Suppressor macrophage (primary cell): ENCODE measurements at places on chromosomes 7 and 10.

DNA sequence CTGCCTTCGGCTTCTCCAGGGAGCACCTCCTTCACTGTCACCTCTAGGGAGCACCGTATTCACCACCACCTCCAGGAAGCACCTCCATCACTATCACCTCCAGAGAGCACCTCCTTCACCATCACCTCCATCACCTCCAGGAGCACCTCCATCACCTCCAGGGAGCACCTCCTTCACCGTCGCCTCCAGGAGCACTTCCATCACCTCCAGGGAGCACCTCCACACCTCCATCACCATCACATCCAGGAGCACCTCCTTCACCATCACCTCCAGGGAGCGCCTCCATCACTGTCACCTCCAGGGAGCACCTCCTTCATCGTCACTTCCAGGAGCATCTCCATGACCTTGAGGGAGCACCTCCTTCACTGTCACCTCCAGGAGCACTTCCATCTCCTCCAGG, 102.3 kb downstream of the DNAJB6 start:
- no peak for DNase-seq

DNA sequence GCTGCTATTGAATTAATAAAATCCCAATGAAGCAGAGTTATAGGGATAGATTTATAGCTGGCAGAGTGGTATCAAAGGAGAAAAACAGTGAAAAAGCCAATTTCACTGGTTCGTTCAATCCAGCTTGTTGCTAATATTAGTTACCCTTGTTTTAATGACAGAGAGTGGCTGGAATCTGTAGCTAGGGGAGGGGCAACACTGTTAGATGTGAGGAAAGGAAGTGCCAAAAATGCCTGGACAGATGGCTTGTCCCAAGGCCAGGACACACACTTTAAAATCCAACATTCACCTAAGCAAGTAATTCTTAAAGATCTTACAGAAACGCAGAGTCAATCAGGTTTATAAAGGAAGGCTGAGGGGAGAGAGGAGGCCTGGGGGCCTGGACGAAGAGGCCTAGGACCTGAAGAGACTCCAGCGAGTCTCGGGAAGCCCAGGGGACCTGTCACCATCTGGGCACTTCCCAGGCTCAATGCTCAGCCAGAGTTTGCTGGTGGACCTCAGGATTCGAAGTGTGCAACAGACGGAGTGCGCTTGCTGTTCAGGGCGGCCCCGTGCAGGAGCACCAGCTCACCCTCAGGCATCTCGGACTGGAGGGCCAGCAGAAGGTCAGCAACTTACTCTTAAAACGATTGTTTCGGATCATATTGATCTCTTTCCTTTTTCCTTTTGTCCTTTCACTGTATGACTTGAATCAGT, 36.7 kb downstream of the TMEM248 start:
- DNase-seq, result no peak

GRCh38 chr7:27843584-27844305, 103.8 kb downstream of the TAX1BP1 start:
- DNase-seq, result no peak

- no peak for DNase-seq
These were observed 498.2 kb downstream of the PHTF2 start for GRCh38 chr7:78296644-78297371.

DNA sequence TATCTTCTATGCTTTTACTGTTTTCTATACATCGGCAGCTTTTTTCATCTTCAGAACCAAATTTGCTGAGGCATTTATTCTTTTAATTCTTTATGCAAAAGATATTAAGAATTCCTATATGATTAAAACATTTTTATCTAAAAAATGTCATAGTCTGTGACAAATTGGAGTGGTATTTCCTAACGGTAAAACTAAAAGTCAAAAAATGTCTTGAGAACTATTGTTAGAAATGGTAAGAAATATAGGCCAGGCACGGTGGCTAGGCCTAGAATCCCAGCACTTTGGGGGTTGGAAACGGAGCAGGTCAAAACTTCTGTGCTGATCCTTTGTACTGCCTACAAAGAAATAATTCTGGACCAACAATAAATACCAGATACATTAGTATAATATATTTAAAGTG, 57.7 kb upstream of the PRR15 start:
- no peak for DNase-seq

DNA sequence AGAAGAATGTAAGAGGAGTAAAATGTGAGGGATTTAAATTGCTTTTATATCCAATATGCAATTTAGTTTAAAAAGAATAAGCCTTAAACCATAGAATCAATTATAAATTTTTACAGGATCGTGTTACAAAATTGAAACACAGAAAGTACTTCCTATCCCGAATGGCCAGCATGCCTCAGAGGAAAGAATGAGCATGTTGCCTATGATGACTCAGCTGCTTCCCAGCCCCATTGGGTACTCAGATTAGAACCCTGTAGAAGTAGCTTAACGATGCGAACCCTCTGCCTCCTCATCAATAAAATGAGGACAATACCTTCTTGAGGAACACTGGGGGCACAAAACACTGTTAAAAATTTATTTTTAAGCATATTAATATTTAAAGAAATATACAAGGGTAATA, 113.4 kb upstream of the CDK1 start:
- DNase-seq, result peak; percentile 19

GRCh38 chr10:33238643-33239042, 95.8 kb downstream of the NRP1 start:
- no peak for DNase-seq

- peak; percentile 71 for DNase-seq
These were observed 652 bp downstream of the PCGF5 start for GRCh38 chr10:91220954-91221675.

DNA sequence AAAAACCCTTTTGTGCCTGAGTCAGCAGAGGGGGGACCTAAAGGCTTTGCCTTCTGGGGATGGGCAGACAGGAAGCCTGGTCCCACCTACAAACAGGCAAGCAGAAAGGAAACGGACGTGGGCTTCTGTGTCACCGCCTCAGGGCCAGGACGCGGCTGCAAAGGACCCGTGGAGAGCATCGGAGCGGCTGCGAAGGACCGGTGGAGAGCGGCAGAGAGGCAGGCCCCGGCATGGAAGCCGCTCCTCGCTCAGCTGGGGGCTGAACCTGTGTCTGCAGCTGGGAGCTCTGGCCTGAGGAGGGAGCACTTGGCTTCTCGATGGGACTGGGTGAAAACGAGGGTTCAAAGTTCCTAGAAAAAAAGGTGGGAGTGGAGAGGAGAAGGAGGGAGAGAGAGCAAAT, 125.4 kb upstream of the PPP2R2D start:
- DNase-seq, result no peak
